ENCODE measurements at places on chromosomes 6 and 20.

DNA sequence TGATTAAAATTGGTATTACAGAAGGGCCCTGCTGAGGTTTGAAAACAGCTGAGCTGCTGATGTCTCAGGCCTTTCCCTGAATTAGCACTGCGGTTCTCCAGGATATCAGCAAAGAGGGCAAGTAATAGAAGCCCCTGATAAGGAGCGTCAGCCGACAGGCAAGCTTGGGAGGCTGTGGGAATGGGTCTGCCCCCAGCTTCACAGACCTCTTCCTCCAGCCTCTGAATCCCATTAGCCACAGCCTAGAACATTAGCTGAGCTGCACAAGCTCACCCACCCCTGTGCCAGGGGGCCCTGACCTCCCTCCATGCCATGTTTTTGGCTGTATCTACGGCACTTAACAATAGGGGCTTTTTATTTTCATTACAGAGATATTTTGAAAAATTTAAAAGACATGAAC, 59.9 kb downstream of the VAPB start:
- H3K4me3 ChIP-seq, result no peak overlapping the region
- peaks cover 11% of the 10 kb centered on the region for H3K4me1 ChIP-seq
- H3K27ac ChIP-seq, result no peak overlapping the region
- no peak for DNase-seq
- H3K27me3 ChIP-seq, result peaks cover 6% of the 10 kb centered on the region

- peak within 1 kb of the TSS; percentile 89 for H3K4me3 ChIP-seq
- H3K4me1 ChIP-seq, result peaks cover 4% of the 10 kb centered on the region
These were observed at the start of gene SNAP91 for GRCh38 chr6:83708970-83709747. Gene SNAP91 (minus strand): TSS chr6:83709101. CDS start chr6:83707927, 1,174 bp downstream.

DNA sequence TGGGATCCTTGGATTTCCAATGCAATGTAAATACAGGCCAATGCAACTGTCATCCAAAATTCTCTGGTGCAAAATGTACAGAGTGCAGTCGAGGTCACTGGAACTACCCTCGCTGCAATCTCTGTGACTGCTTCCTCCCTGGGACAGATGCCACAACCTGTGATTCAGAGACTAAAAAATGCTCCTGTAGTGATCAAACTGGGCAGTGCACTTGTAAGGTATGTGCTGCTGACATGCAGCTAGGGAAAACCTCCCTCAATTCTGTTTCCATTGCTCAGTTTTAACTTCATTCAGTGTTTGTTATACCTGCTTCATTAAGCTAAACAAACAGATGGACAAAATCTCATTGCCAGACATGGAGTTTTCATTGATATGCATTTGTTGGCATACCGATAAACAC, 397.1 kb downstream of the ARHGAP18 start:
- no peaks in the 10 kb centered on the region for H3K36me3 ChIP-seq
- H3K27ac ChIP-seq, result no peak overlapping the region
- no peak overlapping the region for H3K4me3 ChIP-seq
- no peak for DNase-seq
- no peaks in the 10 kb centered on the region for H3K27me3 ChIP-seq

DNA sequence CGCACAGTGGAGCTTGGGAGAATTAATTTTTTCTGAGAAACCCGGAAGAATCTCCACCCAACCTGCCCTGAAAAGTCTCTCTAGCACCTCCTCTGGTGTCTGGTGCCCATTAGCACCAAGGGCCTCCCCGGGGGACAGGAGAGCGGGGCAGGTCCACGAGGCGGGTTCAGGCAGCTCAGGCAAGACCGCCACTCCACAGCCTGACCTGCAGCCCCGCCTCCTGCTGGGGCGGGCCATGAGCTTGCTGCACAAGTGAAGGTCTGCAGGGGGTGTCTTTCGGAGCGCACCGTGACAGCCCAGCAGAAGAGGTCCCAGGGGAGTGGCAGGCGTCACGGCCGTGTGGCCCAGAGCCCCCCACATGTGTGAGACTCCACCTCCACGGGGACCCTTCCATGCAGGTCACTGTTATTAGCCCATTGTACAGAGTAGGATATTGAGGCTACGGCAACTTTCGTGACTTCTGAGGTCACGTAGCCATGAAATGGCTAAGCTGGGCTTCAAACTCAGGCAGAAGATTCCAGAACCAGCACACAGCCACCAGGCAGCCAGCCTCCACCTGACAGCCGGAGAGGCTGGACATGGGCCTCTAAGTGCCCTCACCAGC, 63.9 kb upstream of the SLCO4A1 start:
- H3K36me3 ChIP-seq, result no peaks in the 10 kb centered on the region
- H3K4me1 ChIP-seq, result peaks cover 18% of the 10 kb centered on the region
- no peak for DNase-seq
- no peak overlapping the region for H3K4me3 ChIP-seq
- H3K27me3 ChIP-seq, result peaks cover 47% of the 10 kb centered on the region

GRCh38 chr6:83199863-83200225, 6.7 kb downstream of the RWDD2A start:
- no peak overlapping the region for H3K27ac ChIP-seq
- H3K27me3 ChIP-seq, result no peaks in the 10 kb centered on the region
- peaks cover 17% of the 10 kb centered on the region for H3K36me3 ChIP-seq

DNA sequence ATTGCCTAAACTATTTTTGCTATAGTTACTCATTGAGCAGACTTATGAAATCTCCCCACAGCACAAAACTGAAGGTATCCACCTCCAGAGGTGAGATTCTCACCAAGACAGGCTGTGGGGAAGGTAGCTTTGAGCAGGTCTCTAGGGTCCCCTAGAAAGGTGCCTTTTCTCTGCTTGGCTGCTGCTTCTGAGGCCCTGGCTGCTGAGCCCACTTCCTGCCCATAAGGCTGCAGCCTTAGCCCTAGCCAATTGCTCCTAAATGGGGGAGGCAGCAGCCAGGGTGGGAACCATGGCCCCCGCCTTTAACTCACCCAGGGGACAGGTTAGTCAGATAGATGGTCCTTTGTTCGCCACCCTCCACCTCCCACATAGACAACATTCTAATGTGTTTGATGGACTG, 3.6 kb downstream of the NT5E start:
- DNase-seq, result no peak
- no peaks in the 10 kb centered on the region for H3K36me3 ChIP-seq
- peaks cover 85% of the 10 kb centered on the region for H3K27me3 ChIP-seq
- no peak overlapping the region for H3K27ac ChIP-seq

GRCh38 chr6:14193524-14193923, 76.0 kb downstream of the CD83 start:
- no peak overlapping the region for H3K27ac ChIP-seq
- H3K4me1 ChIP-seq, result peaks cover 43% of the 10 kb centered on the region

DNA sequence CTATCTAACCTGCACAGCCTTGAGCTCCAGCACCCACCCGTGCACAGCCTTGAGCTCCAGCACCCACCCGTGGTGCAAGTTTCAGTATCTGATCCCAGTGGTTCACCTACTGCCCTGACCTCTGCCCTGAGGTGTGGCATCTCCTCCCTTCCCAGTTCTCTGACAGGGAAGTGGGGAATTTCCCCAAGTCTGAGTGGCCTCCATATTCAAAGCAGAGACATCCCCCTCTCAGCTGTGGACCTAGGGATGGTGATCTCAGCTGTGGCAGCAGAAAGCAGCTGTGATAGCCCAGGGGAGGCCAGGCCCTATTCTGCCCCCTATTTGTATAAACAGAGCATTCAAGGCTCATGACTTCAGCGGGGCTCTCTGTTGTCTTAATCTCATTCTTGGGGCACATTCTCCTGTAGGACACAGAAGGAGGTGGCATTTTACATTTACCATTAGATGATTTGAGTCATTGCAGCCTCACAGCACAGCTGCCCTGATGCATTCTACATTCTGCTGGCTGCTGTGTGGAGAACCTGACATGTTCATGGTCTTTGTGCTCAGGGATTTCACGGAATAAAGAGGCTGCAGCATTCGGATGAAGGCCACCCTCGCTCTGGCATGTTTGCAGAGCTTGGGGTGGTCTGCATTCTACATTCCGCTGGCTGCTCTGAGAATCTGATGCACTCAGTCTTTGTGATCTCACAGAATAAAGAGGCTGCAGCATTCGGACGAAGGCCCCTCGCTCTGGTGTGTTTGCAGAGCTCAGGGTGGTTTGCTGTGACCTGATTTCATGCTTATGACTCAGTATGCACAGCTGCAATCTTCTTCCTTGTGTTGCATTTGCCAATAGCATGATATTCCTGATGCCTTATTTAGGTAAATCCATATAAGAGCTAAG, 16.9 kb downstream of the GPR31 start:
- no peaks in the 10 kb centered on the region for H3K36me3 ChIP-seq
- H3K4me3 ChIP-seq, result no peak overlapping the region
- H3K27me3 ChIP-seq, result peaks cover 23% of the 10 kb centered on the region
- peak overlapping the region; percentile 66 for H3K27ac ChIP-seq
- DNase-seq, result no peak
- H3K4me1 ChIP-seq, result peaks cover 40% of the 10 kb centered on the region

DNA sequence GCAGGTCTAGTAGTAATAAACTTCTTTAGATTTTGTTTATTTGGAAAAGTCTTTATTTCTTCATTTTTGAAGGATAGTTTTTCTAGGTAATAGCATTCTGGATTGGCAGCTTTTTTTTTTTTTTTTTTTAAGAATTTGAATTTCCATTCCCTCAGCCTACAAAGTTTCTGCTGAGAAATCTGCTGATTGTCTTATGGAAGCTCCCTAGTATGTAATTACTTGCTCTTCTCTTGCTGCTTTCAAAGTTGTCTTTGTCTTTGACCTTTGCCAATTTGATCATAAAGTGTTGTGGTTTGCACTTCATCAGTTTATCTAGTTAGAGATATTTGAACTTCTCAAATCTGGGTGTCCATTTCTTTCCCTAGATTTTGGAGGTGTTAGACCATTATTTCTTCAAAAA, 82.2 kb upstream of the GMDS start:
- H3K27ac ChIP-seq, result no peak overlapping the region
- no peak overlapping the region for H3K4me3 ChIP-seq
- no peak for DNase-seq
- peaks cover 3% of the 10 kb centered on the region for H3K27me3 ChIP-seq
- peaks cover 61% of the 10 kb centered on the region for H3K36me3 ChIP-seq
- no peaks in the 10 kb centered on the region for H3K4me1 ChIP-seq

GRCh38 chr6:158069800-158070195, 88.1 kb downstream of the SYNJ2 start:
- H3K27ac ChIP-seq, result no peak overlapping the region
- no peak overlapping the region for H3K4me3 ChIP-seq
- peaks cover 34% of the 10 kb centered on the region for H3K4me1 ChIP-seq
- peaks cover 2% of the 10 kb centered on the region for H3K27me3 ChIP-seq
- H3K36me3 ChIP-seq, result no peaks in the 10 kb centered on the region
- DNase-seq, result no peak

DNA sequence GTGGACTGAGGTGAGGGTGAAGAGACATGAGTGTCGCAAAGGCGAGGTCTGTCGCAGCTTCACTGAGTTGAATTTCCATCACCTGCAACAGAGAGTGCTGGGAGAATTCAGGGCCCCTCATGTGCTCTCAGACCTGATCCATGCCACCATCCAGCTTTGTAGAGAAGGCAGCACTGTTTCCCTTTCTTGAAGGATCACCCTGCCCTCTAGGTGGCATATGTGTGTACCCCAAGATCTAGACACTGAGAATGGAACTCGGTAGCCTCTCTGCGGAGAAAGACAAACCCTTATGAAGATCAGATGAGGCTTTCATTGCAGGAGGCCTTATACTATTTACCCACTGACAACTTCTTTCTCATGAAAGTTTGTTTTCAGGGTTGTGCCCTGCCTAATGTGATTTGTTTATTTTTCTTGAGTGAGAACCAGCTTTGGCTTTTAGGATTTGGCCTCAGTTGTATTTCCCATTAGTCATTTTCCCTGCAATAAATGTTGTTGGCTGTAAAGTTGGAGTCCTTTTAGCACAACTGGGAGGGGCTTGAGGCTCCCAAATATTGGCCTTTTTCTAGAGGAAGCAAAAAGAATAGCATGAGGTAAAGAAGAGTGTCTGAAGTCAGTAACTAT, 811.3 kb downstream of the DHX35 start:
- DNase-seq, result no peak
- H3K27me3 ChIP-seq, result no peaks in the 10 kb centered on the region
- H3K36me3 ChIP-seq, result no peaks in the 10 kb centered on the region
- peaks cover 10% of the 10 kb centered on the region for H3K4me1 ChIP-seq
- no peak overlapping the region for H3K27ac ChIP-seq

DNA sequence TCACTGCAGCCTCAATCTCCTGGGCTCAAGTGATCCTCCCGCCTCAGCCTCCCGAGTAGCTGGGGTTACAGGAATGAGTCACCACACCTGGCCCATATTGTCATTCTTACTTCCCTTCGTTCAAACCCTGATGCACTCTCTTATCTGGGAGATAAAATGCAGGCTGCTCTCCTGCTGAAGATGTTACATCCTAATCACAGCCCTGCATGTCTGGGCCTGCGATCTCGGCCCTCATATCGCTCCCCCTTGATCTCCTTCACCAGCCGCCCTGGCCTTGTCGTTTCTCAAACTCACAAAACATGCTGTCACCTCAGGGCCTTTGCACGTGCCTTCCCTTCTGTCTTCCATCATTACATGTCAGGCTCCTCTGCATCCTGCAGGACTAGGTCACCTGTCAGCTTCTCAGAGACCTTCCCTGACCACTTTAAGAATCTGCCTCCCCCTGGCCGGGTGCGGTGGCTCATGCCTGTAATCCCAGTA, 8.8 kb upstream of the C20orf203 start:
- peak overlapping the region; percentile 41 for H3K27ac ChIP-seq
- no peak for DNase-seq
- H3K4me1 ChIP-seq, result peaks cover 51% of the 10 kb centered on the region
- no peaks in the 10 kb centered on the region for H3K27me3 ChIP-seq
- H3K36me3 ChIP-seq, result no peaks in the 10 kb centered on the region

GRCh38 chr20:37516811-37517750, 4.0 kb upstream of the NNAT start:
- no peak for DNase-seq
- H3K36me3 ChIP-seq, result peaks cover 41% of the 10 kb centered on the region
- H3K27ac ChIP-seq, result peak overlapping the region; percentile 90
- peaks cover 7% of the 10 kb centered on the region for H3K27me3 ChIP-seq
- H3K4me1 ChIP-seq, result peaks cover 81% of the 10 kb centered on the region

- no peak overlapping the region for H3K27ac ChIP-seq
- no peaks in the 10 kb centered on the region for H3K36me3 ChIP-seq
- no peak for DNase-seq
- H3K4me1 ChIP-seq, result no peaks in the 10 kb centered on the region
- H3K4me3 ChIP-seq, result no peak overlapping the region
These were observed 176.4 kb downstream of the SAMD5 start for GRCh38 chr6:147684906-147685305.

DNA sequence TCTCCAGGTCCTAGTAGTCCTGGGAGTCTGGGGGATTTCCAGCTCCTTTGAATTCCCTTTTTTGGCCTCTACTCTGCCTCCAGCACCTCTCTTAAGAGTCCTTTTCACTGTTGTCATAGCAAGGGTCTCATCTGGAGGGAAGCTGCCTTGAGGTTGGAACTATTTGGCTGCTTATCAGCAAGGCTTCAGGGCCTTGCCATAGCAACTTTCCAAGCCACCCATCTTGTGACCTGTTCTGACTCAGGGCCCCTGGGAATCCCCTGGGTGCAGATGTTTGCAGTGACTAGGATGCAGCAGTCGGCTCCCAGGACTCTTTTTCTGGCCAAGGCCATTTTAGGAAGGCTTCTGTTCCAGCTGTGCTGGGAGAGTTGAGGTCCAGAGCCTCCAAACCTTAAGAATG, 12.4 kb downstream of the PKIG start:
- H3K27me3 ChIP-seq, result no peaks in the 10 kb centered on the region
- no peak for DNase-seq
- no peak overlapping the region for H3K27ac ChIP-seq
- peaks cover 21% of the 10 kb centered on the region for H3K36me3 ChIP-seq
- no peaks in the 10 kb centered on the region for H3K4me1 ChIP-seq
- no peak overlapping the region for H3K4me3 ChIP-seq
